IMR-90 (cell line): ENCODE measurements at places on chromosomes 7 and 10. TPM values are rescaled to one million over a fixed set of nuclear protein-coding genes. Genes with fewer than 3 reads are reported as not detected.

The ELN gene
- total RNA-seq, result 1.9 and 2.2 TPM in 2 replicates

- DNase-seq, result no peak
- no peak overlapping the region for H3K27ac ChIP-seq
- no peak overlapping the region for H3K4me3 ChIP-seq
- no peaks in the 10 kb centered on the region for H3K36me3 ChIP-seq
Measured at GRCh38 chr7:144401490-144401889, 2.0 kb downstream of the NOBOX start.

The MMRN2 gene
- 0.56 and 1.8 TPM in 2 replicates for total RNA-seq

DNA sequence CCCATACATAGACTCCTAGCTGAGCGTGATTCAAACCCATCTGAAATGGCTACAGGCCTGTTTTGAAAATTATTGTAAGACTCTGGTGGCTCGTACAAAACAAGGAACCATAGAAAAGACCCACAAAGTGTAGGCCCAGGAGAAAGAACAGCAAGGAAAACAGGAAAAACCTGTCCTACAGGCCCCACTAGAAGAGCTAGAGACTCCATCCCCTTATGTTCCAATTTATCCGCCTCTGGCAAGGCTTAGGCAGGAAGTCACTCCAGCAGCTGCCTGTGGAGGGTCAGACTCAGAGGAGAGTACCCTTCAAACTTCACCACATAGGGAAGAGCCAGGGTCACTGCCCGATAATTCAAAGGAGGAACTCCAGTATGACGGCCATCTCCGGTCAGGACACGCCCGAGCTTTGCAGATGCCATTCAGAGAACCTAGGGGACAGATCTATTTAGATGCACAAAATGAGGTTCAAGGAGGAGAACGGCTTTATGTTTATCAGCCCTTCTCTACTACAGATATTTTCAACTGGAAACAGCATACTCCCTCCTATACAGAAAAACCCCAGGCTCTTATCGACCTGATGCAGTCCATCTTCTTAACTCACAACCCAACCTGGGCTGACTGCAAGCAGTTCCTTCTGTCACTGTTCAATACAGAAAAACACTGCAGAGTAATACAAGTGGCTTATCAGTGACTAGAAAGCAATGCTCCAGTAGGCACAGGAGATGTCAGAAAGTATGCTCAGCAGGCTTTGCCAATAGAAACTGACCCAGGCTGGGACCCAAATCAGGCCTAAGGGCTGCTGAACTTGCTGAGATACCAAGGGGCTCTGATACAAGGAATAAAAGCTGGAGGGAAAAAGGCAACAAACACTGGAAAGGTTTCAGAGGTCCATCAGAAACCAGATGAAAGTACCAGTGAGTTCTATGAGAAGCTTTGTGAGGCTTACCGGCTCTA lies 8.6 kb upstream of the ZNF33B start:
- H3K4me3 ChIP-seq, result no peak overlapping the region
- H3K27me3 ChIP-seq, result no peaks in the 10 kb centered on the region; the same call in 1 of the 2 replicates
- H3K4me1 ChIP-seq, result no peaks in the 10 kb centered on the region
- no peak overlapping the region for H3K27ac ChIP-seq
- no peak for DNase-seq

GRCh38 chr7:105906695-105907094 lies 30.3 kb upstream of the ATXN7L1 start:
- H3K4me1 ChIP-seq, result no peaks in the 10 kb centered on the region
- H3K27me3 ChIP-seq, result no peaks in the 10 kb centered on the region
- no peak overlapping the region for H3K4me3 ChIP-seq
- peaks cover 4% of the 10 kb centered on the region; the same call in 1 of the 2 replicates for H3K36me3 ChIP-seq
- peak; percentile 11 for DNase-seq
